Stimulated activated CD4-positive, alpha-beta T cell treated with anti-CD3 and anti-CD28 coated beads, Interleukin-1b, Interleukin-23, amount 100 ng/mL, for 1 hour (primary cell): ENCODE measurements at places on chromosomes 11 and 22.

DNA sequence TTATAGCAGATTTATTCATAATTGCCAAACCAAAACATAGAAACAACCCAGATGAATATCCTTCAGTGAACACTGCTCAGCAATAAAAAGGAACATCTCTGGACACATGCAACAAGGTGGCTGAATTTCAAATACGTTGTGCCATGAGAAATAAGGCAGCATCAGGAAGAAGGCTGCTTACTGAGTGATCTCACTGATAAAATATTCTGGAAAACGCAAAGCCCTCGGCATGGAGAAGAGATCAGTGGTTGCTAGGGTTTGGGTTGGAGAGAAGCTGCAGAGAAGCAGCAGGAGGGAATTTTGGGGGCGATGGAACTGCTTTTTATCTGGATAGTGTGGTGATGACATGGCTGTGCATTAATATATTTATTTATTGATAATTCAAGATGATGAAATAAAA is 11.0 kb upstream of the SHANK2 start:
- no peak for DNase-seq

DNA sequence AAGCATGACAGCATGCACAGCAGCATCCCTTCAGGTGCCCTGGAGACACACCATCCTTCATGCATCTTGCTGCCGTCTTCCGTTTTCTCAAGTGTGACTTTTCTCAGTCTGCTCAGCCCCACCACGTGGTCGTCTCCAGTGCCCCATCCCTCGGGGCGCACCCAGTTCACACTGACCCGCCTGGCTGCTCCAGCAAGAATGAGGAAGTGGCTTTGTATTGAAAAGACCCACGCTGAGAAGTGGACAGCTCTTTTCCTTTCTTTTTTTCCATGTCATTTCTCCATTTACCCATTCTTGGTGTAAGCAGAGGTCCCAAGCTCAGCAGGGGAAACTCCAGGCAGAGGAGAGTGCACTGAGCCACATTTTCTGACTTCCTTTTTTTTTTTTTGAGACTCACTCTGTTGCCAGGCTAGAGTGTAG is 14.5 kb downstream of the SERPINH1 start:
- no peak for DNase-seq

GRCh38 chr11:19561011-19561410 is 151.6 kb upstream of the NAV2 start:
- no peak for DNase-seq

DNA sequence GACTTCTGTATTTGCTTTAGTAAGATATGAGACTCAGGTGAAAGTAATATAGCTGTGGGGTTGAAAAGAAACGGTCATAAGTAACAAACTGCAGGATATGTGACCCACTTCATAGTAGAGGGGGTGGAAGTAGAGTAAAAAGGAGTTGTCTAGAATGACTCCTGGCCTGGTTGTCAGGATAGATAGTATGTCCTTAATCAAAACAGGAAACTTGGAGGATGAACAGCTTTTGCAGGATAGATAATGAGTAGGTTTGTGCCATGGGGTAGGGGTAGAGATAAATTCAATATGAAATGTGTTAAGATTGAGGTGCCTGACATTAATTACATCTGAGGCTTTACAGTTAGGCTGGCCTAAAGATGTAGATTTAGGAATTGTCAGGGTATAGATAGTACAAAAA is 47.0 kb upstream of the B3GNT6 start:
- no peak for DNase-seq

- no peak for DNase-seq
Observed at GRCh38 chr11:62108017-62108750, 15.6 kb upstream of the INCENP start.

DNA sequence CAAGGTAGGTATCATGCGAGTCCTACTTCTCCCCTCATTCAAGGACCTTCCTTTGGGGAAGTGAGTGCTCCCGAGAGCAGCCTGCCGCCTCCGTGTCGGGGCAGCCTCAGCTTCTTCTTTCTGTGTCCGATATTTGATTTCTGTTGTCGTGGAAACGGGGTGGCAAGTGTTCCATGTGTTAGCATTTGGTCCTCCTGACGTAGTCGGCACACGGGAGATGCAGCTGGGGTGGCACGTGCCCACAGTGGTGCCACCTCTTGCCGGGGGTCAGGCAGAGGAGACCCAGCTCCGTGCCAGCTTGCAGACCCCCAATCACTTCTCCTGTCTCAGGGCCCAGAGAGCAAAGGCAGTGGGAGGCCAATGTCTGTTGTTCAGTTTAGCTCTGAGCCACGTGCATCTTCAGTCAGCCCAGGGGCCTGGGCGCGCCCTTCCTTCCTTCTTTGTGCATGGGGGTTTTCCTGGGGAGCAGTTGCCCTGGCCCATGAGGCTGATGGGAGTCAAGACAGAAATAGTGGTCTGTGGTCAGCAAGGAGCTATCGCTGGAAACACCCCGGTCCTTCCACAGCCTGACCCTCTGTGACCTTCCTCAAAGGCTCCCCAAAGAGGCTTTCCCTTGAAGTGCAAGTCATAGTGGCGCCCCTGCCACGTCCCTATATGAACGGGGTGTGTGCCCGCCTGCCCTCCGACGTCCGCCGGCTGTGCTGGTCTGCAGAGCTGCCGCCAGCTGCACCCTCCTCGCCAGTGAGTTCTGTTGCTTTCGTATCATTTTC is 44.5 kb downstream of the PARVB start:
- DNase-seq = no peak

DNA sequence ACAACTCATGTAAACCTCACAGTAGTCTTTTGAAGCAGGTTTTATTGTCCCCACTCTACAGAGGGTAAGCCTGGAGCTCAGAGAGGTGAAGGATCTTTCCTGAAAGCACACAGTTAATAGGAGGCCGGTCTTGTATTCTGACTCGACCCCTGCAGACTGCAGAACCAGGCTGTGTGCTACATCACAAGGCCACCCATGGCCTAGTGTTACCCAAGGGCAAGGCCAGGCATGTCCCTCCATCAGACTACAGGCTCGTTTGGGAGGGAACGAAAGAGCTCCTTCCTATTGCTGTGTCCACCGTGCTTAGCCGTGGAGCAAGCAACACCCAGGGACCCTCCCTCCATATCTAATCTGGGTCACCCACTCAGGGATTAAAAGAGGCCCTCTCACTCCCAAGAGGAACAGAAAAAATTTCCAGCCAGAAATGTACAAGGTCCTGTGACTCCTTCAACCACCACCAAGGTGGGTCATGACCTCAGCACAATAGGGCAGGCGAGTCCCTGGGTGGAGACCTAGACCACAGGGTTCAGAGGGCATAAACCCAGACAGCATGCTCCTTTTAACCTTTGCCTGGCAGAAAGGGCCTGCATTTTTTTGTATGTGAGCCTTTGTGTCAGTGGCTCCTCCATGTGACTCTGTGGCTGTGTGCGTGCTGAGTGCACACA is 6.3 kb upstream of the SMIM35 start:
- no peak for DNase-seq

GRCh38 chr11:97908354-97908753 is 1112.4 kb upstream of the CNTN5 start:
- no peak for DNase-seq

- DNase-seq = no peak
Observed at GRCh38 chr11:90148900-90149299, 14.4 kb downstream of the NAALAD2 start.

GRCh38 chr11:100830274-100830673 is 143.2 kb downstream of the ARHGAP42 start:
- no peak for DNase-seq

DNA sequence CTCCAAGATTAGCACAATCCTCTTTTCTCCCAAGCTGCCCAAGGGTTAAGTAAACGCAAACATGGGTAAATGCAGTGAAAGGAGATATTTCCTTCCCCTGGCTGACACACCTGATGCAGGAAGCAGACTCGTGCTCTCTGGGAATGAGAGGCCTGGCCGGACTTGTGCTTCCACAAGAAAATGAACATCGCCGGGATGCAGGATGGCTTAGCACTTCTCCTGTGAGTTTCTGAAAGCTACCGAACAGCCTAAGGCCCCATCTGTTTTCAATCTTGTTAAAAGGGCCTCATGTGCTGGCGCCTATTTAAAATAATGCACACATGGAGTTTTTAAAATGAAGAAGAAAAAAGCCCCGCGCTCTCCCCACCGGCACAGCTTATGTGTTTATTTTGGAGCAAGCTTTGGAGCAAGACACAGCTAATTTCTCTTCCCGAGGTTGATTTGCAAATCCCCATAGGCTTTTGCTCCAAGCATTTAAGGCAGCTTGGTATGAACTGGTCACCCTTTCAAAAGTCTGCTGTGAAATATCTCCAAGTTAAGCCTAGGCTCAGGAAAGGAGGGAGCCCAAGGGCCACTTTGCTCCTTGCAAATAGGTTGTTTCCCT is 100.9 kb downstream of the SYN3 start:
- DNase-seq = no peak

- DNase-seq = no peak
Observed at GRCh38 chr11:24238771-24239645, 257.8 kb upstream of the LUZP2 start.

- DNase-seq = no peak
Observed at GRCh38 chr11:85355921-85356320, 271.2 kb downstream of the DLG2 start.

- no peak for DNase-seq
Observed at GRCh38 chr11:119251114-119251513, 45.0 kb downstream of the CBL start.

- DNase-seq = no peak
Observed at GRCh38 chr11:47731475-47731874, 16.3 kb upstream of the AGBL2 start.

DNA sequence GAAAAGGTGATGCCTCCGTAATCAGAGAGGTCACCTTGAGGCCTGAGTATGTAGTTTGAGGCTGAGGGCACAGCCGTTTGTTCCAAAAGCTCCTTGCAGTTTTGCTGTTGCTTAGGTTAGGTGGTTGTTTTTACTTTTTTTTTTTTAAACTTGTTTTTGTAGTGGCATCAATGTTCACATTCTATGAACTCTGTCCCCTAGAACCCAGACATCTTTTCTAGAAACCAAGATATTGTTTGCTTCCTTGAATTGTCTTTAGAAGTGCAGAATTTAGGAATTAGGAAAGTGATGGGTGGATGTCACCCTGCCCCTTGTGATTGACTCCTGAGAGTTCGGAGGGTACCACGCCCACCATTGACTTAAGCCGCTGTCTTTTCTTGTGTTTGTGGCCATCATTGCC is 35.7 kb upstream of the ETS1 start:
- DNase-seq = no peak

DNA sequence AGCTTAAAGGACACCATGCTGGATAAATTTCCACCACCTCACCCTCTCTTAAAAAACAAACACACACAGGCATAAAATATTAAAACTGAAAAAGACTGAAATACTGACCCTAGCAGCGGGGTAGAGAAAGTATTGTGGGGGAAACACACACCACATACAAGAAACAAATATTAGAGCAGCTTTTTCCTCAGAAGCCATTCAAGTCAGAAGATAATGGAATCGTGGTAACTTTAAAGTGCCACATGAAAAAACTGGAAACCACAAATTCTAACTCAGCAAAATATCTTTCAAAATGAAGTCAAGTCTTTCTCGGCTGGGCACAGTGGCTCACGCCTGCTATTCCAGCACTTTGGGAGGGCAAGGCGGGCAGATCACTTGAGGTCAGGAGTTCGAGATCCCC is 223.2 kb downstream of the DYNC2H1 start:
- DNase-seq = no peak

- DNase-seq = no peak
Observed at GRCh38 chr22:48894804-48895250, 932.8 kb downstream of the BRD1 start.

GRCh38 chr11:20036626-20037335 is 123.5 kb downstream of the DBX1 start:
- no peak for DNase-seq

- DNase-seq = no peak
Observed at GRCh38 chr11:130511765-130512164, 63.3 kb downstream of the ADAMTS15 start.

- no peak for DNase-seq
Observed at GRCh38 chr11:12100841-12101242, 9.5 kb upstream of the MICAL2 start.

DNA sequence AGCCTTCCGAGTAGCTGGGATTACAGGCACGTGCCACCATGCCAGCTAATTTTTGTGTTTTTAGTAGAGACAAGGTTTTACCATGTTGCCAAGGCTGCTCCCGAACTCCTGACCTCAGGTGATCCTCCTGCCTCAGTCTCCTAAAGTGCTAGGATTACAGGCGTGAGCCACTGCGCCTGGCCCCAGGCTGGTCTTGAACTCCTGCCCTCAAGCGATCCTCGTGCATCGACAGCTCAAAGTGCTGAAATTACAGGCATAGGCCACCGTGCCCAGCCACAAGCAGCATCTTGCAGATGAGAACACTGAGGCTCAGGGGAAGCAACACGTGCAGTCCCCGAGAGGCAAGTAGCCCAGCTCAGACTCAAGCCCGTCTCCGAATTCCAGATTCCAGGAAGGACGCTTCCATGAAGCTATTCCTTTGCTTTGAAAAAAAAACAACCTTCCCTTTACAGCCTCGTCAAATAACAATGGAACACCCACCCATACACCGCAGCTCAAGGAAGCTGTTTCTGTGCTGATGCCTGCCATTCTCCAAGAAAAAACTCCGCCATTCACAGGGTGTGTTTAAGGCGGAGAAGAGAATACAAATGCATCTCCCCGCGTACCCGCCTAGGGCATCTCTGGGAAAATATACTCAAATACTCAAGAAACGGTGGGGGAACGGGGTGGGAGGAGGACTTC is 34.5 kb upstream of the PDGFB start:
- no peak for DNase-seq

GRCh38 chr11:76253416-76253815 is 47.1 kb upstream of the WNT11 start:
- DNase-seq = no peak

- no peak for DNase-seq
Observed at GRCh38 chr11:100748153-100748552, 61.1 kb downstream of the ARHGAP42 start.

DNA sequence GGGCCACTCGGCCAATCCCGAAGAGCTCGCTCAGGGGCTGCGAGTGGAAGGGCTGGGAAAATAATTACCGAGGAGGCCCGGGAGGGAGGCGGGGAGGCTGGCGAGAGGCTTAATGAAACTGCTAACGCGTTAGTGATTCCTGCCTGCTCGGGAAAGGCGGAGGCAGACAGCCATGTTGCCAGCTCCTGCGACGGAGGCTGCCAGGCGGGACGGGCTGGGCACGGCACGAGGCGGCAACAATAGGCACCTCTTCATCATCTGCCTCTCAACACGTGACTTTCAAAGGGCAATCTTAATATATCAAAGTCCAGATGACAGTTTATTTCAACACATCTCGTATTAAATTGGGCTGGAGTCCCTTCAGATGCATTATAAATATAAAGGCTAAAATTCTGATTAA is 68.0 kb upstream of the TCF20 start:
- DNase-seq = no peak

DNA sequence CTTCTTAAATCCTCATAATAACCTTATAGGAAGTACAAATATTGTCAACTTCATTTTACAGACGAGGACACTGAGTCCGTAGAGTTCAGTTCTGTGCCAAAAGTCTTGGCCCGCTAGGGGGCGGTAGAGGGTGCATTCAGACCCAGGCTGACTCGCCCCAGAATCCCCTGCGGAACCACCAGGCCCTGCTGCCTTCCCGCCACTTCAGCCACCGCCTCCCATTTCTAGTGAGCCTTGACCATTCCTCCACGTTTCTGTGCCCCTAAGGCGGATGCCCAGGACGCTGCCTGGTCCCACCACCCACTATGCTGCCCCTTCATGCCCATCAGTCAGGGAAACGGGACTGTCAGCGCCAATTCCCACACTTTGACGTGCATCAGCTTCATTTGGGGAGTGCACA is 19.1 kb downstream of the SYT13 start:
- no peak for DNase-seq

- DNase-seq = no peak
Observed at GRCh38 chr11:105960252-105961245, 61.5 kb downstream of the MSANTD4 start.
